Brain (organoid and tissue), 16 donors: ENCODE measurements at places on chromosomes 4 and X. TPM values are rescaled to one million over a fixed set of nuclear protein-coding genes. Genes with fewer than 3 reads are reported as not detected.

The NIPAL1 gene
- polyA plus RNA-seq: 1.7 TPM

The SPANXN3 gene
- polyA plus RNA-seq: not detected

The CT45A10 gene
- not detected for polyA plus RNA-seq

The RHOXF2 gene
- polyA plus RNA-seq: not detected

The MAML3 gene
- 9.4 TPM for polyA plus RNA-seq

The ABHD18 gene
- 2.5 TPM for polyA plus RNA-seq

The LGI2 gene
- 1.6 TPM for polyA plus RNA-seq

The HDX gene
- polyA plus RNA-seq: 1.8 TPM

The AKAP14 gene
- not detected for polyA plus RNA-seq

The ITM2A gene
- polyA plus RNA-seq: 52.8 TPM

The ITGB1BP2 gene
- polyA plus RNA-seq: not detected

The POLR2B gene
- 38.5 TPM for polyA plus RNA-seq

The REELD1 gene
- polyA plus RNA-seq: not detected

The CDKL2 gene
- polyA plus RNA-seq: 1.6 TPM

The SSX4 gene
- polyA plus RNA-seq: not detected

The FBXL5 gene
- polyA plus RNA-seq: 101 TPM

The UGT2A1 gene
- polyA plus RNA-seq: not detected

The ZBTB33 gene
- 8.5 TPM for polyA plus RNA-seq

The PHEX gene
- 0.12 TPM for polyA plus RNA-seq

The PGRMC2 gene
- polyA plus RNA-seq: 35.9 TPM

The CFP gene
- 1.1 TPM for polyA plus RNA-seq

The SSX2B gene
- not detected for polyA plus RNA-seq

The UGT2B17 gene
- not detected for polyA plus RNA-seq

The TMSB15A gene
- polyA plus RNA-seq: 149 TPM

The ARX gene
- 1.6 TPM for polyA plus RNA-seq

The MAOA gene
- polyA plus RNA-seq: 11.3 TPM

The MAGEA4 gene
- polyA plus RNA-seq: not detected

The XK gene
- 1.1 TPM for polyA plus RNA-seq

The COX7B2 gene
- polyA plus RNA-seq: not detected

The NLRP2B gene
- not detected for polyA plus RNA-seq

The PF4V1 gene
- not detected for polyA plus RNA-seq

The CXorf49 gene
- polyA plus RNA-seq: not detected

The CXCL11 gene
- polyA plus RNA-seq: not detected

The MAGEC3 gene
- not detected for polyA plus RNA-seq

The SYTL5 gene
- polyA plus RNA-seq: 5.5 TPM

The CNKSR2 gene
- 9.9 TPM for polyA plus RNA-seq

The SPANXD gene
- polyA plus RNA-seq: not detected

The GPM6B gene
- polyA plus RNA-seq: 228 TPM

The CYBB gene
- polyA plus RNA-seq: 2.3 TPM

The IRS4 gene
- polyA plus RNA-seq: not detected

The TSC22D3 gene
- polyA plus RNA-seq: 44.9 TPM

The MGARP gene
- polyA plus RNA-seq: 0.41 TPM

The PPP1R2C gene
- polyA plus RNA-seq: not detected
